ENCODE measurements at places on chromosomes 3 and 15.

- DNase-seq, result no peak
Observed at GRCh38 chr3:24513463-24513862, 18.8 kb upstream of the THRB start.

DNA sequence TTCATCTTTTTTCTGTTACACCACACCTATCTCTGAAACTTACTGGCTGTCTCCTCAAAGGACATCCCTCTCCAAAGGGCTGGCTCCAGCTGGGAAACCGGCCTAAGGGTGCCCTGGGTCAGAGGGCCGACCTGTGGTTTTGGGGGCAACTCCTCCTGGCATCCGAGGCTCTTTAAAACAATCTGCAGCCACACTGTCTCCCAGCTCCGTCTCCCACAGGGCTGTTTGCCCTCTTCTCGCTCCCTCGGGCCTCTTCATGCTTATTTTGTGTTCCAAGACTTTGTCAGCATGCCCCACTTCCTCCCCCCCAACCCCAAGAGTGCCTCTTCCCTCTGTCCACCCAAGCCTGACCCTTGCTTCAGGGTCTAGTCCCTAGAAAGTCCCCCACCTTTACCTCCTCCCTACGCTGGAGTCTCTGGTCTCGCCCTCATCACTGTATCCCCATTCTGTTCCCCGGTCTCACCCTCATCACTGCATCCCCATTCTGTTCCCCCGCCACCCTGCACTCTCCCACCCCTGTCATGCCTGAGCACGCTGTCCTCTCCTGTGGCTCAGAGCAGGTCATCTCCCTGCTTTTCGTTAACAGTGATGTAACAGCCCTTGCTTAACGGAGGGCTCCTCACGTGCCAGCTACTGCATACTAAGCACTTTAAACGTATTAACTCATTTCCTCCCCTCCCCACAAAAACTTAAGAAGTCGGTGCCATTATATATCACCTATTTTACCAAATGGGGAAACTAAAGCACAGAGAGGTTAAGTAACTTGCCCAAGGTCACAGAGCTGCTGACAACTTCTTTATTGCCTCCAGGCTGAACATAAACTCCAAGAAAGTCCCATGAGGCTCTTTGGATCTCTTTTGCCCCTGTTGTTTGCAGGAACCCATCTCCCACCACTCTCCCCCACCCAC is 1.1 kb upstream of the CSK start:
- DNase-seq, result no peak

DNA sequence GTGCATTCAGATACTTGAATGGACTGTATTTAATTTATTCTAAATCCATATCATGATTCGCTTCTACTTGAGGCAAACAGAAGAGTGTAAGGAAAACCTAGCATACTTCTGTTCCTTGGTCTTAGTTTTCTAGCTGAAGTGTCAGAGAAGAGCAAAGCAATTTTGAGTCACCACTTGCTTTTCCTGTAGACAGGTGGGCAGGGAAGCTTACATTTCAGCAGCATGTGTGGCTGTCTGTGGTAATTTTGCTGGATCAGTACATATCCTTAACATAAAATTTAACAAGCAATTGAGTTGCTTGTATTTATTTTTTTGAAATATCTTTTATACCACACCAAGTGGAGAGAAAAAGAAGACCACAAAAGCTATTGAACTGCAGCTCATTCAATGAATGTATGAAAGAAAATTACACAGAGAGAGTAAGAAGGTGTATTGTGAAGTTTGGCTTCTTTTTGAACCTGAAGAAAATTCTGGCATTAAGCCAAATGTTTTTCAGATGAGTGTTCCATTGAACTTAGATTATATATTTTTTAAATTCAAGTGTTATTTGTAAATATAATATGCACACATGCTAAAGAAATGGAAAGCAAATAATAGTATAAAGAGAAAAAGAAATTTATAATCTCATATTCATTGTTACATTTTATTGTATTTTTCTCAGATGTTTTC is 747.6 kb downstream of the NAALADL2 start:
- DNase-seq, result no peak

- DNase-seq, result no peak
Observed at GRCh38 chr3:101720851-101721840, 3.3 kb upstream of the CEP97 start.

- no peak for DNase-seq
Observed at GRCh38 chr3:11450015-11450414, 177.8 kb downstream of the ATG7 start.

DNA sequence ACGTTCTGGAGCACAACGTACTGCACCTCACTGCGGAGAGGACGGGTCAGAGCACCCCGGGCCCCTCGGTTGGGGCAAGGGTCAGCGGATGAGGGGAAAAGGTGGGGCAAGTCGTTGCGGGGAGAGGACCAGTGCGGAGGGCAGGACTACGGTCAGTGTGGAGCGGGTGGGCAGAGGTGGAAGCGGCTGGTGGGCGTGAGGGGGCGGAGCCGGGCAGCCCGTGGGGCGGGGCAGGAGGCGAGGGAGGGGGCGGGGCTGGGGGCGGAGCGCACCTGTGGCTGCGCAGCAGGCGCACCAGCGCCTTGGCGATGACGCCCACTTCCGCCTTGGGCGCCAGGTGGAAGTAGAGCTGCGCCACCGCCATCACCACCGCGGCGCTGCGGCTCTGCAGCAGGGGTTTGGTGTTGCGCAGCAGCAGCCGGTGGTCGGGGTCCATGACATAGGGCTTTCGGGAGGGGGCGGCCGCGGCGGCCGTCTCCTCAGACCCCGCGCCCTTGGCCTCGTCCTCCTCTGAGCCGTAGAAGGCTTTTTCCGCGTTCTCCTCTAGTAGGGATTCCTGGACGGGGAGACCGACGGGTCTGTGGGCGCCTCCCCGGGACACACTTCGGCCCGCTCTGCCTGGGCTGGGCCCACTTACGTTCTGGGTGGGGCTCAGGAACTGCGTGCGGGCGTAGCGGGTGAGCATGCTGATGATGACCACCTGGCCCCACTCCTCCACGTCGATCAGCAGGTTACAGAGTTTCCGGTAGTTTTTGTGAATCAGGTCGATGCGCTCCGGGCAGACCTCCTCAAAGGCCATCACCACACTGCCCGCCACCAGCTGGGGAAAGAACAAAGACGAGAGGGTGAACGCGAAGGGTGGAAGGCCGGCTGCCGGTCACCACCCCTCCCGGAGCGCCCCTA is 29.2 kb downstream of the AP3B2 start:
- no peak for DNase-seq

DNA sequence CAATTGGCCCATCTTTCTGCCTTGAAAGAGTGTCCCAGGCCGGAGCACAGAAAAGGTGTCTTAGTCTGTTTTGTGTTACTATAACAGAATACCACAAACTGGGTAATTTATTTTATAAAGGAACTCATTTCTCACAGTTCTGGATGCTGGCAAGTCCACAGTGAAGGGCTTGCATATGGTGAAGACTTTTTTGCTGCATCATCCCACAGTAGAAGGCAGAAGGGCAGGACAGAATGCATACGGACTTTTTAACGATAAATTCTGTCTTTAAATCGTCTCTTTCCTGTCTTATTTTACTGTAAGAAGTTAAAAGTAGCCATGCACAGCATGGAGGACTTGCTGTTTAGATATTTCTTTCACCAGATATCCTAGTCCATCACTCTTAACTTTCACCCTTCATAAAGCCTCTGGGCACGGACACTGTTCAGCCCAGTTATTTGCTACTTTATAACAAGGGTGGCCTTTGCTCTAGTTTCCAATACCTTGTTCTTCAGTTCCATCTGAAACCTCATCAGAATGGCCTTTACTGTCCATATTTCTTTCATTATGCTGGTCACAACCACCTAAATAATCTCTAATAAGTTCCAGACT is 10.3 kb upstream of the EIF1B start:
- no peak for DNase-seq

GRCh38 chr15:66789029-66790025 is 87.3 kb downstream of the SMAD6 start:
- DNase-seq, result peak; percentile 69

GRCh38 chr15:25181293-25182097 is 226.7 kb downstream of the SNRPN start:
- peak; percentile 4 for DNase-seq

GRCh38 chr3:114846779-114847178 is 300.3 kb downstream of the ZBTB20 start:
- DNase-seq, result no peak

- DNase-seq, result no peak
Observed at GRCh38 chr15:90749754-90750153, 32.6 kb downstream of the BLM start.

GRCh38 chr3:193396451-193397244 is 18.1 kb upstream of the ATP13A5 start:
- no peak for DNase-seq

GRCh38 chr3:45477041-45477725 is 88.8 kb downstream of the LARS2 start:
- no peak for DNase-seq

DNA sequence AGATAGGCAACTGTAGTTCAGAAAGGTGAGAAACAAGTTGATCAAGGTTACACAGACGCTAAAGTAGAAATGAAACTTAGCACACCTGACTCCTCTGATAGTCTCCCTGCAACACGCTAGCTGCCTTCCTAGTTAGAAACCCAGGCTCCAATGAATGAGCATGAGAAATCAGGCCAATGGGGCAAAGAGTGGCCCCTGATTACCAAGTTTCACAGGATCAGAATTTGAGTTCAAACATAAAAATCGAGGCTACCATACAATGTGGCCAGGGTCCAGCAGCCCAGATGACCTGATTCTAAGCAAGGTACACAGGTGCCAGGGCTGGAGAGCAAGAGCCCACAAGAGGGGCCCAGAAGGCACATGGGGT is 7.7 kb downstream of the PLD1 start:
- DNase-seq, result no peak

GRCh38 chr15:41169781-41170180 is 53.7 kb upstream of the INO80 start:
- DNase-seq, result no peak

GRCh38 chr3:128994173-128994512 is 267 bp upstream of the CFAP92 start:
- DNase-seq, result no peak

DNA sequence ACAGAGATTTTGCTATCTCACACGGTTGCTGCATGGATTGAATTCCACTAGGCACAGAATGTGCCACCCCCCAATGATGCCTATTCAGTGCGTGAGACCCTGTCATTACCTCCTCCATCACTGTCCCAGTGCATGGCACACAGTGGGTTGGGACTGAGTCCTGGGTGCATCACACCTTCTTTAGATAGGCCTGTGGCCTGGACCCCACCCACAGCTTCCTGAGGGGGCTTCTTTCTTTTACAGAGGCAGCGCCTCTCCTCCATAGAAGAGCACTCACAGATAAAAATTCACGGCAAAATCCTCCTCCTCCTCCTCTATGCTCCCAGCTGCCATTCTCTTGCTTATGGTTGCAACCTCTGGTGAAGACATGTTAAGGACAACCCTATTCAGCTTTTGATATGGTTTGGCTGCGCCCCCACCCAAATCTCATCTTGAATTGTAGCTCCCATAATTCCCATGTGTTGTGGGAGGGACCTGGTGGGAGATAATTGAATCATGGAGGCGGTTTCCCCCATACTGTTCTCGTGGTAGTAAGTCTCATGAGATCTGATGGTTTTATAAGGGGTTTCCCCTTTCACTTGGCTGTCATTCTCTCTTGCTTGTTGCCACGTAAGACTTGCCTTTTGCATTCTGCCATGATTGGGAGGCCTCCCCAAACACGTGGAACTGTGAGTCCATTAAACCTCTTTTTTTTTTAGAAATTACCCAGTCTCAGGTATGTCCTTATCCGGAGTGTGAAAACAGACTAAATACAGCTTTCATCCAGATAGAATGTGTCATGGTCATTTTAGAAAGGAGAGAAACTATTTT is 147.6 kb downstream of the KLF13 start:
- no peak for DNase-seq

- no peak for DNase-seq
Observed at GRCh38 chr3:4688411-4688810, 195.3 kb downstream of the ITPR1 start.

DNA sequence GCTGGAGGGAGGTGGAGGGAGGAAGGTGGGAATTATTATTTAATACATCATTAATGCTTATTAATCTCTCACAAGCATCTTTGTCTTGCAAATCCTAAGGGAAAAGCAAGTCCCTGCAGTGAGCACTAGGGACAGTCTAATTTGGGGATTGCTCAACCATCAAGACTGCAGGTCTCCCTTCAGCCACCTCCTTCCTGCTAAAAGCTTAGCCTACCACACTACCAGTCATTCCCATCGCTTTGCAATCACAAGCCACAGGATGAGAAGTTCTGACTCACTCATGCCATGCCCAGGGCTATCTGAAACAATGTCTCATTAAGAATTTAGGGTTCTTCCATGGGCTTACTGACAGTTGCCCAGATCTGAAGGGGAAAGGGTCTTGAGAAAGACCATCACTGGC is 51.0 kb upstream of the EIF1B start:
- no peak for DNase-seq

- peak; percentile 8 for DNase-seq
Observed at GRCh38 chr3:13124631-13125030, 51.4 kb upstream of the IQSEC1 start.

- no peak for DNase-seq
Observed at GRCh38 chr15:89215627-89216026, 5.8 kb downstream of the RLBP1 start.

GRCh38 chr15:100997442-100997841 is 78.3 kb downstream of the LRRK1 start:
- DNase-seq, result no peak

GRCh38 chr3:109825971-109826810 is 488.8 kb upstream of the DPPA4 start:
- no peak for DNase-seq

DNA sequence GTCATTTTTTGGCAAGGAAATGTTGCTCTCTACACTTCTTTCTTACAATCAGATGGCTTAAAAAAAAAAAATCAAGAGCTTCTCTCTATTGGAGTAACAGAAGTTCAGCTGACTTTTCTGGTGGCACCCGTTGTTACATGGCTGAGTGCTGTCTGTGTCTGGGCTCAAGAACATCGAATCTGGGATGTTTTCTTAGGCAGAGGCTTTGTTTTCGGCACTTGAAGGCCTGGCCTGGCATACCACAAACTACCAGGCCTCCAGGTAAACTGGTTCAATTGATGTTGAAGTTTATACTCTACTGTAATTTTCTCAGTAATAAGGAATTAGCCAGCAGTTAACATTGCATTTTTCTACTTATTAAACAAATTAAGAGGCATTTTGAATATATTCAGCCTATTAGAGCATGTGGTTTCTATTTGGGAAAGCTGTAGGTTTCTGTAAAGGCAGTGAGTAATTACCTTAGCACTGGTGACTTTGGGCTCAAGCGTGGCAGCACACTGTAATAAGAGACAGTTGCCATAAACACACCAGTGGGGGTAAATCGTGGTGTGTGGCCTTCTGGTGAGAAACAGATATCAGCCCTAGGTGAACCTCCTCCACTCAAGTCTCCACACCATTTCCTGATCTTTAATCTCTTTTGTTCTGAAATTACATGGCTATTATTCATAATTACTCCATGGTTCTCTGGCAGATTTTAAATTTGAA is 544.7 kb downstream of the MECOM start:
- no peak for DNase-seq

DNA sequence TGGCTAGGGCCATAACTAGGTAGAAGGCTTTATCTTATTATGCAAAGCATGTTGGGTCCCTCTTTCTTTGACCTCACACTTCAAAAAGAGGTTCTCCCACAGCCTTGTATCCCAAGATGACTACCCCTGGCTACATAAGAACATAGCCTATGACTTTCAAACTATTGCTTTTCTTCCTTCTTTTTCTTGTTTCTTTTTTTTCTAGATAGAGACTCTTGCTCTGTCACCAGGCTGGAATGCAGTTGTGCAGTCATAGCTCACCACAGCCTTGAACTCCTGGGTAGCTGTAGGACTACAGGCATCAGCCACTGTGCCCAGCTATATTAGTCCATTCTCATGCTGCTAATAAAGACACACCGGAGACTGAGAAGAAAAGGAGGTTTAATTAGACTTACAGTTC is 47.2 kb downstream of the DIPK2A start:
- no peak for DNase-seq

- DNase-seq, result no peak
Observed at GRCh38 chr3:58256061-58256460, 18.5 kb downstream of the ABHD6 start.
